A172 (cell line): ENCODE measurements at places on chromosomes 2 and 18.

DNA sequence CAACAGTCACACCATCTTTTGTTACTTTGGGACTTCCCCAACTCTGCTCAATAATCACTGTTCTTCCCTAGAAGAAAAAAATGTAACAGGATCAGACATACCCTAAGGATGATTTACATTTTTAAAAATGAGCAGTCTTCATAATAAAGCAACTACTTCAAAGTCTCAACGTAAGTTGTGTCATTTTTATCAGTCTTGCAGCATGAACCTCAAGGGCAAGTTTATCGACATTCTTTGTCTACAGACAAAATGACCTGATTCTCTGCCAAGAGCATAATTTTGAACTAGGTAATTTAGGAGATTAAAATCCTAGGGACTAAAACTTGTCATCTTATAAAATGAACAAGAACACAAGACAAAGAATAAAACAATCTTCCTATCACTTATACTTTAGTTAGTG, 2.3 kb downstream of the HSPD1 start:
- DNase-seq, result no peak

- DNase-seq, result no peak
Measured at GRCh38 chr2:142725386-142725785, 152.1 kb upstream of the KYNU start.

DNA sequence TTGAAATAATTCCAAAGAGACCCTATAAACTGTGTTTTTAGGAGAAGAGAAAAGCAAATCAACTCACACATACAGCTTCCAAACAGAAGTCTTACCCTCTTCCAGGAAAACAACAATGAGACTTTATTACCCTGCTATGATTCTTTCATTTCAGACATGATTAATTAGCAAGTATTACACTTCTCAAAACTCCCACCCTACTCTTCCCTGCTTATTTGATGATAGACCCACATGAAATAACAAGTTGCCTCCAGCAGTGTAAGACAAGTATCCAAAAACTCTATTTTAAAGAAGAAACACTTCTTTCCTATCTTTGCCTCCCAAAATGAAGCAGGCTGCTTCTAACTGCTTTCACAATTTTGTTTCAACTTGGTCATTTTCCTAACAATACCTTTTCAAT, 4.1 kb downstream of the FIGN start:
- DNase-seq, result no peak

DNA sequence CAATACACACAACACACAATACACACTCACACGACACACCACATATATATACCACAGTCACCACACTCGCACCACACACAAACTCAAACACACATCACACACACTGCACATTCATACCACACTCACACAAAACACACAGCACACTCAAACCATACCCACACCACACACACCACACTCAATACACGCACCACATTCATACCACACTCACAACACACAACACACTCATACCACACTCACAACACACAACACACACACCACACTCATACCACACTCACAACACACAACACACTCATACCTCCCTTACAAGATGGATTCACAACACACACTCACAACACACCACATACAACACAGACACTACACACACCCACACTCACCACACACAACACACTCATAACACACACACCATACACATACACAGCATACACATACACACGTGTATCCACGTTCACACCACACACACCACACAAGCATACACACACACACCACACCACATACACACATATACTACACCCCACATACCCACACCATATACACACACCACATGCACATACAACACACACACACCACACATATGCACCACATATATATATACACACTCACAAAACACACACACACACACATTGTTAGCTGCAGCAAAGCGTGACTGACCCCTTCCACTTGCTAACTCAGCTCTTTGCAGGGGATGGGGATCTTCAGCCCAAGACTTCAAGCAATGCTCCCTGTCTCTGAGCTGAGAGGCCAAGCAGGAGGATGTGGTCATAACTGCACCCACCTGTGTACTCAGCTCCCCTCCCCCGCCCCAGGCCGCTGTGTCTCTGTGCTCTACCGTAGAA, 59.0 kb downstream of the SDC1 start:
- DNase-seq, result no peak

GRCh38 chr2:231682603-231683291, 25.6 kb upstream of the PTMA start:
- DNase-seq, result no peak
